Cardiac fibroblast (primary cell): ENCODE measurements at places on chromosomes 1 and 21.

DNA sequence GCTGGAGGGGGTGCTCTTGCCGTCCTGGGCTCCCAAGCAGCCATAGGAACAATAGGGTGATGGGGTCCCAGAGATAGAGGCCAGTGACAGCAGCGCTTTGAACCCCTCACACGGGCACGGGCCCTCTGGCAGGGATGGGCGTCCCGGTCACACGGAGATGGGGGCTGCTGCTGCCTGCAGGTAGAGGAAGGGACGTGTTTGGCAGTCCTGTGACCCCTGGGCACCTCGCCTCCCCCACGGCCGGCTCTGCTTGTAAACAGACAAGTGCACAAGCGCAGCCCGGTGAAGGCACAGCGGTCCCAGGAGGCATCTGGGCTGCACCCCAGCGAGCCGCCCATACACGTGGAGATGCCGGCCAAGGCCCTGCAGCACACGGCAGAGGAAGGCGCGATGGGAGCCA, 36.5 kb upstream of the PDE9A start:
- no peak for DNase-seq

GRCh38 chr1:160207771-160208556, 2.8 kb downstream of the PEA15 start:
- DNase-seq = no peak

DNA sequence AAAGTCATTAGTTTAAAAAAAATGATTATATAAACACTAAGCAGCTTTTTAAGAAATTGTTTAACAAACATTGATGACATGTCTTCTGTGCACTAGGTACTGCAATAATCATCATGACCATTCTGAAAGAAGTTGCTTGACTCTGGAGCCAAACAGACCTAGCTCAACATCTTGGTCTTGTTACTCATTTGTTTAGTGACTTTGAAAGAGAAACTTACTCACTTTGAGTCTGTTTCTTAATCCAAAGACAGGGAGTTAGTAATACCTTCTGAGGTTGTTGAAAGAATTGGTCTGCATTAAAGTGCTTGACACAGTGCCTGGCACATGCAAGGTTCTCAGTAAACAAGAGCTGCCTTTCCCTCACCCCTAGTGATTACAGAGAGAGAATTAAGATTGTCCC, 84.4 kb downstream of the SGIP1 start:
- peak; percentile 38 for DNase-seq

DNA sequence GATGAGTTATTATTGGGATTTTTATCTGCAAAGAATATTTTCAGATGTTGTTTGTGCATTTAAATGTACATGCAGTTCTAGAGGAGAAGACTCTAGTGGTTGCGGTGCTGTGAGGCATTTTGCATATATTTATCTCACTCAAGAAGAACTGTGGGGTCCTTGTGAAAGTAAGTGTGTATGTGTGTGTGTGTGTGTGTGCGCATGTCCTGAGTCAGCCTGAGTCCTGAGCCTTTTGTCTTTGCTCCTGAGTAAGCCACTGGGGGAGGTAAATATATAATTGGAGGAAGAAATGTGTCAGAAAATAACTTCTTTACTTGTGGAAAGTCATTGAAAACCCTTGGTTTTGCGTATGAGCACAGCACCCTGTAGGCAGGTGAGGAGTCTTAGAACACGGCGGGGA, 55.6 kb upstream of the CD34 start:
- DNase-seq = no peak

DNA sequence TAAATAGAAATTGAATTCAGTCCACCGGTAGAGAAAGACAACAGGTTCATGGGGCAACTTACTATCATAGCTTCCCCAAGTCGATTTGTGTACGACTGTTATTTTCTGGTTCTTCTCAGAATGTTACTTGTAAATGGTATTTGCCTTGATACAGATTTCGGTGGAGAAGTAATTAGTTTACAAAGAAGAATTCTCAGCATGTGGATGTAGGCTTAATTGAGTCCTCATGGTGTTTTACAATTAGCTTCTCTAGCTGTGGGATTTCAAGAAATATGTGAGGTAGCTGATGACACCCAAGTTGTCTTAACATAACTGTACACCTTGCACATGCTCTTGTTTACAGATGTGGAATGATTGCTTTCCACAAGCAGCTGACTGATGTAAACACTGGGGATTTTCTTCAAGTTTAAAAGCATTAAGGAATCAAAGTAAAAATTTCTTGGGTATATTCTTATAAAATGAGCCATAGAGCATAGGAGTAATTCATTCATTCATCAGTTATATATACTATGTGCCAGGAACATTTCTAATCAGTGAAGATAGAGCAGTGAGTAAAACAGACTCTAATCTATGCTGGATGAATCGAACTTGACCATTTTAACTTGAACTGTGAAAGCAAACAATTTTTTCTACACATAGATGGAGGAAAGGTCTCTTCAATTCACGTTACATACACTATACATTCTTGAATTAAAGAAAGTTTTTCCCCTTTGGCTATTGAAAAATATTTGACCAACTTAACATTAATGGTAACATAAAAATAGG, 1.4 kb downstream of the MACO1 start:
- DNase-seq = no peak

GRCh38 chr1:166119471-166119965, 47.3 kb downstream of the FAM78B start:
- no peak for DNase-seq

DNA sequence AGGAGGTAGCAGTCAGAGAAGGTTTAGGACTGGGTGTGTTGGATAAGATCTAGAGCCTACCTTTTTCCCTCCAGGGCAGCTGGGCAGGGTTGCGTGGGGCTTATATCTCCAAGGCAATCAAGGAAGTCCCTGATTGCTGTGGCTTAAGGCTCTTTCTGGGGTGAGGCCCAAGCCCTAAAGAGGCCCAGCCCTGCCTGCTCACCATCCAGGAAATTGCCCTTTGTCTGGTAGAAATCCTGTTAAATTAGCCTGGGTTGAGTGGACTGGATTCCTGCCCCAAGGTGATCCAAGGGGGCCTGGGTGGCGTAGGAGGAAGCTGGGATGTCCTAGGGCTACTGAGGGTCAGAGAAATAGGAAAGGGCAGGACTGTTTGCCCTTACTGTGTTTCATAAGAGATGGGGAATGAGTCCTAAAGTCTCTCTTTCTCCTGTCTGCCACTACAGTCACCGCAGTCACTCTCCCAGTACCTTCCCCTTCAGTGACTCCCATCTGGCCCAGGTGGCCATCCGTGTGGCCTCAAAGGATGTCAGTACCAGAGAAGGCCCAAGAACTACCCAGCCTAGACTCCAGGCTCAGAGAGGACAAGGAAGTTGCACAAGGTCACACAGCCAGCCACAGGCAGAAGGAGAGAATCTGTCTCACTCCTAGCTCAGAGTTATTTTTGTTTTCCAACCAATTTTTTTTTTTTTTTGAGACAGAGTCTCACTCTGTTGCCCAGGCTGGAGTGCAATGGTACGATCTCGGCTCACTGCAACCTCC, 25.8 kb downstream of the MFSD2A start:
- DNase-seq = no peak

GRCh38 chr1:112636597-112637253, 17.1 kb downstream of the CAPZA1 start:
- peak; percentile 31 for DNase-seq

DNA sequence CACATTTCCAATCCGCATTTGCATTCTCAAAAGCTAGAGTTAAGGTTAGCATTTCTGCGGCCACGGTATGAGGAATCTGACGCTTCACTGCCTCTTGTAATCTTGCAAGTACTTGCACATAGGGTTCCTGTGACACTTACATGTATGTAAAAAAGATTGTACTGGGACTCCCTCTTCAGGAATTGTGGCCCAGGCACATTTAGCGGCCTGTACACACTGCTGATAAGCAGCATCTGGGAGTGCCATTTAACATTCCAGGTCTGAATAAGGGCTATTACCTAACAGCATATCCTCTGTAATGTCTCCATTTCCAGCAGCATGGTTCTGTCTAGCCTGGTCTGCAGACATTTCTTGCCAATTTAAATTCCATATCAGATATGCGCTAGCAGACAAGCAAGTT, 75.7 kb downstream of the AXDND1 start:
- no peak for DNase-seq

GRCh38 chr21:44414291-44415072, 40.8 kb upstream of the LRRC3 start:
- DNase-seq = no peak

- no peak for DNase-seq
These were observed 228.2 kb downstream of the PCP4 start for GRCh38 chr21:40095477-40095876.

GRCh38 chr1:54114955-54115354, 37.8 kb downstream of the CDCP2 start:
- DNase-seq = no peak

- peak; percentile 77 for DNase-seq
These were observed 99.4 kb downstream of the KCNJ15 start for GRCh38 chr21:38355992-38356781.

DNA sequence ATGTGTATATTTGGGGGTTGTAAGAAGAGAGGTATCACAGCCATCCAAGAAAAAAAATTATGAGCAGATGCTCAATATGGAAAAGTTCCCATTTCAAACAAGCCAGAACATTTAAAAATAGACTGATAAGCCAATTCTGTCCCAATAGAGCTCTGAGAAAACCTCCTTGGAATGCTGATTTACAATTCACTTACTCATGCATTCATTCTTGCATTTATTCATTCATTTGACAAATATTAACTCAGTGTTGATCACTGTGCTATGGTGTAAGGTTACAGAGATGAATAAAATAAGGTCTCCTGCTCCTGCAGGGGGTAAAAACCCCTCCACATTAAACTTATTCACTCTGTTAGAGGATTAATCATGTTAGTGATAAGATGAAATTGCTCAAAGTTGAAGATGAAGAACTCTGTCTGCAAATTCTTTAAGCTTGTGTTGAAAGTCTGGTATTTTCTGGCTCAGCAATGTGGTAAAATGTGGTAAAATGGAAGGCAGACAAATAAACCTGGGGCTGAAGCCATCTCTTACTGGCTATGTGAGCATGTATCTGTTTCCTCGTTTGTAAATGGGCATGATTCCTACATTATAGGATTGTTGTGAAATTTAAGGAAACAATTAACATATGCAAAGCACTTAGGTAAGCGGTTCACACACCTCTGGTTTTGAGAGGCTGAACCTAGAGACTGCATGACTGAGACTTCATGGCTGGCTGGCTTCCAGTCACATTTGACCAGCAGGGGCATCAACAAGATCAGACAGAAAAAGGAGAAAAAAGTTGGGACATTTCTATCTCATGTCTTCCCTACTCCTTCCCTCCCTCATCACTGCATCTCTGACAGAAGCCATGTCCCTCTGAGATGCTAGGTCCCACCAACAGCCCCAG, 45.0 kb upstream of the DAB1 start:
- DNase-seq = peak; percentile 53

- DNase-seq = peak; percentile 77
These were observed 122.3 kb upstream of the ADAR start for GRCh38 chr1:154730259-154730658.

- no peak for DNase-seq
These were observed 8.1 kb downstream of the RHOU start for GRCh38 chr1:228743405-228743804.

GRCh38 chr1:168466714-168467131, 77.1 kb downstream of the XCL2 start:
- DNase-seq = no peak

DNA sequence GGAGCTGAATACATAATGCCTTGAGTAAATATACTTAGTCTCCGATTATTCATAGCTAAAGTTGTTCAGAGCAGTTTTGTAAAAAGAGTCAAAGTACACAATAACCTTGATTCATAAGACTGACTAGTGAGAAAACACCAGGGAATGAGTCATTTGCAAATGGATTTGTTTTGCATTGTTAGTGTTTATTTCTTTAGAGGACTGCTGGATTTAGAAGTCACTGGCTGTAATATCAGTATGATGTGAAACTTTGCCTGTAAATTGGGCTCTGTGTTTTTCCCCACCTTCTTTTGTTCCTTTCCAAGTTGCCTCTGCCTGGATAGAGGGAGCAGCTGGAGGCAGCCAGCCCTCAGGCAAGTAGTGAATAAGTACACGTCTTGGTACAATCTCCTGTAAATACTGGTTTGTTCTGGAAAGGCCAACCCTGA, 474.7 kb downstream of the NUF2 start:
- peak; percentile 59 for DNase-seq

- DNase-seq = no peak
These were observed 16.5 kb downstream of the NES start for GRCh38 chr1:156660752-156661112.

DNA sequence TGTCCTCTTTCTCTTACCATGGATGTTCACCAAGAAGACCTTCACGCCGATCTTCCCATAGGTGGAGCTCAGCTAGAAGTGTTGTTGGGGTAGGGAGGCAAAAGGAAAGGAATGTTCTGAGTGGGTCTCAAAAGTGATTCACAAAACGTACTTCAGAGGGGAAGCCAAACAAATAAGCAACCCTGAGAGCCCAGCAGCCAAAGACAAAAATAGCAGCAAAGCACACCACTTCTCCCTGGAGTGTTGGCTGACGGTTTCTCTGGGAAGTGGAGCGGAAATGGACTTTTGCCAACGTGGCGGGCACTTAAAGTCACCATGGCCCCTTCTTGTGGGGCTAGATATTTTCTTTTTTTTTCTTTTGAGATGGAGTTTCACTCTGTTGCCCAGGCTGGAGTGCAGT, 23.1 kb downstream of the SLC26A9 start:
- peak; percentile 84 for DNase-seq

DNA sequence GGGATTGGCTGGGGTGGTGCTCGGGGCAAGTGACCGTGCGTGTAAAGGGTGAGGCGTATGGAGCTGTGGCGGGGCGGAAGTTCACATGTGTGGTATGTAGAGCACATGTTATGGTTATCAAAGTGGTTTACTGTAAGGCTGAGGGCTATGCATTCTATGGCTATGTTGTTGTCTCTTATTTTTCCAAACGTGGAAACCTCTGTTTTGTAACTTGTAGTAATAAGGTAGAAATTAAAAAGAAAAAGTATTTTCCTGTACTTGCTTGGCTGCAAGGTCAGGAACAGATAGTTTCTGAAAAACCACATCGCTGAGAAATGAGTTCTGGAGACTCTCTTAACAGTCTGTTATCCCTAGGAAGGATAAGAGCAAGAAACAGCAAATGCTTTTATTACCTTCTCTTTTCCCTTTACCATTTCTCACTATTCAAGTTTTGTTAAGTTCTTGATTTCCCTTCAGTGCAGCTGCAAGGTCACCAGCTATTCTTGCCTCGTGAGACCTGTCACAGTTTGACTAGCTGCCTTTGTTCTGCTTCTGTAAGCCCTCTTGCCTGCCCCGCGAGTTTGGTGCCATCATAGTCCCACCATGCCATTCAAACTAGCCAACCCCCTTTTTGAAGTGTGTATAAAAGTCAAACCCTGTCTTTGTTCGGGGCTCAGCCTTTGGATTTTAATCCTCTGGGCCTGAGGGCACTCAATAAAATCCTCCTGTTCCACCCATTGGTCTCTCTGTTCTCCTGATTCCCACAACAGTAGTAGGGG, 9.5 kb downstream of the RNU1-2 start:
- DNase-seq = no peak
